ENCODE measurements at places on chromosomes 11 and 22.

- DNase-seq, result no peak
These were observed 589.5 kb downstream of the OPCML start for GRCh38 chr11:132942611-132943356.

DNA sequence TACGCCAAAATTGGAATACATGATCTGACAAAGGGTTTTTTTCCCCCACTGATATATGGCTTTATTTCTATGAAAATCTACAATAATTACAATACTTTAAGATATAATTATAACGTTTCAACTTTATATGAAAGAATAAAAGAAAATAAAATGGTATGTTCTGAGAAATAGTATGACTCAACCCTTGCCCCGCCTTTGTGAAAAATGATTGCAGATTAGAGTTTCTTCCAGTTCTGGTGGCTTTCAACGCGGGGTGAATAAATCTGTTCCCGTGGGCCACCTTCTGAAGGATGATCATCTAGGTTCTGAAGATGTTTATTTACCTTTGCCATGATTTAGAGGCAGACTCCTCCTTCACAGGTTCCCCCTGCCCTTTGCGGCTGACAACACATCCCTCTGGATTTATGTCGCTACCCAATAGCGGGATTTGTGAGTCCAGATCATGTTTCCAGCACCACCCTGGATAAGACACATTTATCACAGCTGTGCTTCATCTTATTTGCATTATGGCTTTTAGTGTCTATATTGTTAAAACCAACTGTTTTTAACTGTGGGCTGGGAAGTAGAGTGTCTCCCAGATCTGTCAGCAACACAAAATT, 607.0 kb upstream of the KIRREL3 start:
- no peak for DNase-seq

DNA sequence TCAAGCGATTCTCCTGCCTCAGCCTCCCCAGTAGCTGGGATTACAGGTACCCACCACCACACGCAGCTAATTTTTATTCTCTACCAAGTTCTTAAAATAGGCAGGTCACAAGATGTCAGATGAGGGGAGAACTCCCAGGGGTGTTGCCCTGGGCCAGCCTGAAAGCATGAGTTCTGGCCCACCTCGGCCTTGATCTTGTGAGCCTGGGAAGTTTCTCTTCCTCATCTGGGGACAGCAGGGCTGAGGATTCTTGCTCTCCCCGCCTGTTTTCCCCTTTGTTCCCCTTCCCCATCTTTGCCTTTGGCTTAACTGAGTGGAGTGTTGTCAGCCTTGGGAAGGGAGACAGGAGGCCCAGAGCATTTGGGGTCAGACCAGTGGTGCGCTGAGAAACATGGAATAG, 3.5 kb downstream of the PDXP start:
- no peak for DNase-seq

GRCh38 chr11:24502425-24502824, 5.6 kb downstream of the LUZP2 start:
- no peak for DNase-seq

DNA sequence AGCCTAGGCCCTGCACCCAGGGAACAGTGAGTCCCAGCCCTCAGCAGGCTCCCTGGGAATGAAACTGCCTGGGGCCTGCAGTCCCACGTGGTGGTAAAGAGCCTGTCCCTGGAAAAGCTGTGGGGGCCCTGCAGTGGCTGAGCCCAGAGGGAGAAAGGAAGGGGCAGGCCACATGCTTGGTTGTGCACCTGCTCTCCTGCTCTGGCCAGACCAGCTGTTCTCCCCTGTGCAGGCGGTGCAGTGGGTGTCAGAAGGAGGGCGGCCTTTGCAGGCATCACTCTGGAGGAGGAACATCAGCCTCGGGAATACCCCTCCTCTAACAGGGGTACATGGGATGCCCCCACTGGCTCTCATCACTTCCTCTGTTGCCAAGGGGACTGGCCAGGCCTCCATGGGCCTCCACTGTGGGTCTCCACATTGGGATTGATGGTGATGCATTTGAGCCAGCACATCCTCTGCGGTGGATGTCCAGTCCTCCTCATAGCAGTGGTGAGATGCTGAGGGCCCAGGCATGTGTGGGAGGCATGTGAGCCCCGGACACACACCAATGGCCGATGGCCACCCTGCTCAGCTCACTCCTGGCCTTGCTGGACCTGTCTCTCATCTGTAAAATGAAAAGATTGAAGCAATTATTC, 690.4 kb downstream of the BRD1 start:
- no peak for DNase-seq

GRCh38 chr11:26095340-26095739, 236.6 kb upstream of the ANO3 start:
- no peak for DNase-seq

DNA sequence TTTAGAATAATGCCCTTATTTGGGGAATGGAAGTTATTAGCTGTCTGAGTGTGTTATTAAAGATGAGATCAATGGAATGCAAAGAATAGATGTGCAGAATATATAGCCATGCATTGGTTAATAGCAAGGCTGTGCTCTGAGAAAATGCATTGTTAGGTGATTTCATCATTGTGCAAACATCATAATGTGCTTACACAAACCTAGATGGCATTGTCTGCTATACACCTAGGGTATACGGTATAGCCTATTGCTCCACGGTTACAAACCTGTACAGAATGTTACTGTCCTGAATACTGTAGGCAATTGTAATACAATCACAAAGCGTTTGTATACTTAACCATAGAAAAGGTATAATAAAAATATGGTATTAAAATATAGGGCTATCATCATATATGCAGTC, 25.5 kb downstream of the SLC5A12 start:
- no peak for DNase-seq

All from activated CD8-positive, alpha-beta memory T cell treated with anti-CD3 and anti-CD28 coated beads, Interleukin-2, amount 10 ng/mL, durations not matched to agents 7 days and 5 days (primary cell).